ENCODE measurements at places on chromosomes 2 and 18.
A peak's percentile ranks its signal among the peaks of the same experiment; 100 is the strongest.

DNA sequence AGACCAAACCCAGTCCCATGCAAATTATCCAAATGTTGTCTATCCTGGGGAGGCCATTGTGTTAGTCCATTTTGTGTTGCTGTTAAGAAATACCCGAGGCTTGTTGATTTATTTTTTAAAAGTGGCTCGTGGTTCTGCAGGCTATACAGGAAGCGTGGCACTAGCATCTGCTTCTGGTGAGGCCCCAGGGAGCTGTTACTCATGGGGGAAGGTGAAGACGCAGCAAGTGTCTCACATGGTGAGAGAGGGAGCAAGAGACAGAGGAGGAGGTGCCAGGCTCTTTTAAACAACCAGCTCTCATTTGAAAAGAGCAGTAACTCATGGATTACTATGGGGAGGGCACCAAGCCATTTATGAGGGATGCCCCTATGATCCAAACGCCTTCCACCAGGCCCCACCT is 80.3 kb upstream of the ARL4C start:
- DNase-seq: no peak

DNA sequence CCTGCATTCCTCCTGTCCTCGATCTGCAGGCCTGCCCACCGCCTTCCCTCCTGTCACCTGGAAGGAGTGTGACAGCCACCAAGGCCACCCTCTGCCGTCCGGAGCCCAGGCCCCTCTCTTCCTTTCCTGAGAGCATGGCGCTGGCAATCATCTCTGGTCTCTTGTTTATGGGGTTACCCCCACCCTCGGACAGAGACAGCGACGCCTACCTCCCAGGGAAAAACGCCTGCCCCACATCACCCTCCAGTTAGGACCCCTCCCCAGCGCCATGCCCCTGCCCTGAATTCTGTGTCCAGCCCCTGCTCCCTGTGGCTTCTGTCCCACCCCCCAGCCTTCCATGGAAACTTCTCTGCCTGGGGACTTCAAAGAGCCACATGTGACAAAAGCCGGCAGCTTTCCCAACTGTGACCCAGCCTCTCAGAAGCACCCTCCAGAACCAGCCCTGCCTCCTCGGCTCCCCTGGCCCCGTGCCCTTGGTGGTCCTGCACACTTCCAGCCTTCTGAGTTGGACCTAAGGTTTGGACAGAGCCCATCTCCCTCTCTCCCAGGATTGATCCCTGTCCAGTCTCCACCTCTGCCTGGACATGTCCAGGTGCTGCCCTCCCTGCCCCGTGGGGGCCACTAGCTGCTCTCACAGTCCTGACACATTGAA is 145.0 kb upstream of the HDAC4 start:
- peak; percentile 63 for DNase-seq

GRCh38 chr2:143087033-143087432 is 42.2 kb upstream of the ARHGAP15 start:
- no peak for DNase-seq

DNA sequence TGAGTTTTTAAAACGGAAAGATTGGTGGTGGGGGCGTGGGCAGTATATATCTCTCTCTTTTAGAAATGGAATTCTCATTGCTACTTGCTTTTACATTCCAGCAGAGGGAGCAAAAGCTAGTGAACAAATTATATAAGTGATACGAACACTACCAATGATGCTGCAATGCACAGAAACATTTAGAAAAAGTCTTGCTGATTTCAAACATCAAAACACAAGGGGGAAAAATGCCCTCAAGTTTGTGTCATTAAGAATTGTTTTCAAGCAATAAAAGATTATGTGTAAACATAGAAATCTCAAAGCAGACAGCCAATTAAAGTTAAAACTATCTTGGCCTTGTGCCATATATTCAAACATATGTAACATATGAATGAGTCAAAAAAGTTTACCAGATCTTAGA is 296.3 kb upstream of the KCNJ3 start:
- no peak for DNase-seq

GRCh38 chr18:70337139-70337972 is 48.5 kb downstream of the SOCS6 start:
- DNase-seq: no peak

DNA sequence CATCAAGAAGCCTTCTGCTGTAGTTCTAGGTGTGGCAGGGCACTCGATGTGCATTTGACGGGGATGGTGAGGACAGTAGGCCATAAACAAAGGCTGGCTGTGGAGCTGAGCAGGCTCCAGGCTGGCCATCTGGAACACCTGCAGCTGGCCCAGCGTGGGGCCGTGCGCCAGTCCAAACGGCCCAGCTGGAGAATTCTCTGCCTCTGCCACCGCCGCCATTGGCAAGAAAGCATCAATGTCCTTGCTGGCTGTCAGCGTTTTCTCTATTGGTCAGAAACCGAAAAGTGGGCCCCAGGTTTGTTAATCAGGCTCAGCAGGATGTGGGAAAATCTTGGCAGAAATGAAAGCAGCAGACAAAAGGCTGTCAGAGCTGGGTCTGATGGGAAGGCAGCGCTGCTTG is 24.0 kb upstream of the CTIF start:
- no peak for DNase-seq

GRCh38 chr2:202052235-202052634 is 18.6 kb downstream of the FZD7 start:
- no peak for DNase-seq

- DNase-seq: no peak
Observed at GRCh38 chr2:8693157-8693821, 11.4 kb downstream of the ID2 start.

- DNase-seq: peak; percentile 88
Observed at GRCh38 chr2:42792087-42792582, 248 bp downstream of the HAAO start.

- DNase-seq: no peak
Observed at GRCh38 chr18:79962311-79962710, 2.1 kb upstream of the HSBP1L1 start.

DNA sequence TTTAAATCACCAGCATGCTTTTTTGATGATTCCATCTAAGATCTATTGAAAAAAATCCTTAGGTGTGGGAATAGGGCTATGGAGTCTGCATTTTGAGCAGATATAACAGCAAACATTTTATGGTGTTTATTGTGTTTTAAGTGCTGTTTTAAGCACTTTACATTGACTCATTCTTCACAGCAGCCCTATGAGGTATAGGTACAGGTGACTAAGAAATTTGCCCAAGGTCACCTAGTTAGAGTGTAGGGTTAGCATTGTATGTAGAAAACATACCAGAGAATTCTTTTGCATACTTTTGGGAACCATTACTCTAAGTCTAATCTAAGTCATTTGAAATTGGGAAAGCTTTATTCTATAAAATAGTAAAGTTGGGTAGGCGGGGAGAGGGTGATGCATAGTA is 31.3 kb downstream of the PPM1B start:
- no peak for DNase-seq

- DNase-seq: no peak
Observed at GRCh38 chr2:148552675-148553331, 91.7 kb upstream of the EPC2 start.

DNA sequence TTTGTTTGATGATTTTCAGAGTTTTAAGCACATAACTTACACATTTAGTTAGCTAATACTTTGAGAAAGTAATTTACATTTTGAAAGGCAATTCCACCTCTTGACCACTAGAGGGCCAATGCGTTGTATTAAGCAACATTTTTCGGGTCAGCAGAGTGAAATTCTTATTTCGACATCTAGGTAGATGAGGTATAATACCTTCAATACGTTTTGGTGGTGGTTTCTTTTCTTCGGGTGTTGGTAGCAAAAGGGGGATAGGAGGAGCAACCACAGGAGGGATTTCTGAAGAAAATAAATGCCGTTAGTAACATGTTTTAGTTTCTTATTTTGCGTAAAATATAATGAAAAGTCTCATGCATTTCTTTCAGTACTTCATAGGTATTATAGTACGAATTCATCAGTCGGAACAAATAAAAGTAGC is 106.3 kb downstream of the TTN start:
- no peak for DNase-seq

GRCh38 chr18:26436176-26437051 is 111.9 kb downstream of the KCTD1 start:
- DNase-seq: no peak

DNA sequence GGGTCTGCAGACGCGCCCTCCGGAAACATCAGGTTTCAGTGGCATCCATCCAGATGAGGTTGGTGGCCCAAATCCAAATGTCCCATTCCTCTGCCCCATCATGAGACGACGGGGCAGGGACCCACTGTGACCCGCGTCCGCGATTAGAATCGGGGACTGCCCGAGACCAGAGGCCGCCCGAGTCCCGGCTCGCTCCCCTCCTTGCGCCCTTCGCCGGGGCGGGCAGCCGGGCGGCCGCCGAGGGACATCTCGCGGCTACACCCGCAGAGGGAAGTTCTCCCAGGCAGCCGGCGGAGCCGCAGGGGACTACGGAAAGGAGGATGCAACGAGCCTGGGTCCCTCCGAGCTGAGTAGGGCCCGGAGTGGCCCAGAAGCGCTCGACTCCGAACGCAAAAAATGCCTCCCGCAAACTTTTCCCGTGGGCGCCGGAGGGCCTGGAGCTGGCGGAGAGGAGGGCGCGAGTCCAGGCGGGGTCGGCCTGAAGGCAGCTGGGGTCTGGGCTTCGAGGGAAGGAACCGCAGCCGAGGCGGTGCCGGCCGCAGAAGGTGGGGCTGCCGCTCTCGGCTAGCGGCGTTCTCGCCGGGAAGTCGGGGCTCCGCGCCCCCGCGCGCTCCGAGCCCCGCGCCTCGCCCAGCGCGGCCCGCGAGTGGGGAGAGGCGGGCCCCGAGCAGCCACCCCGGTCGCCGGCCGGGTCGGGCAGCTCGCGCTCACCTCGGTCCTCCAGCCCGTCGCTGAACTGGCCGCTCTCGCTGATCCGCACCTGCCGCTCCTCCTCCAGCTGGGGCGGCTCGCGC is 580 bp downstream of the TMEM163 start:
- no peak for DNase-seq

- DNase-seq: no peak
Observed at GRCh38 chr2:175599966-175600831, 401.9 kb downstream of the LNPK start.

- no peak for DNase-seq
Observed at GRCh38 chr2:67938053-67938452, 124.8 kb downstream of the C1D start.

DNA sequence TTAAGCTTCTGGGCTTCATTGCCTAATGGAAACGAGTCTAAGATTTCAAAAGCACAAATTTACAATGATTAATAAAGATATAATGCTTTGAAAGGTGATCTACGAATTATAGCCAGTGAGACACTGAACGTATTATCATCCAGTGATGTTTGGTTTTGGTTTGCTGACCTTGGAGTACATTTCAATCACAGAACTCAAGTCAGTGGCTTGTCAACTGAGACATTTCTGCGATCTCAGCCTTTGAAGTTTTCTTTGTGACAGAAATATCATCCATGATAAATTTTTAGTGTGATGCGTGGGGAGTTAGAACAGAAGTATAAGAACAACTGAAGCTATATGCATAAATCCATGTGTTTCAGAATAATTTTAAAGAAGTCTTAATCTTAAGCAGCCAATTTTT is 263.8 kb downstream of the TCF4 start:
- DNase-seq: no peak

DNA sequence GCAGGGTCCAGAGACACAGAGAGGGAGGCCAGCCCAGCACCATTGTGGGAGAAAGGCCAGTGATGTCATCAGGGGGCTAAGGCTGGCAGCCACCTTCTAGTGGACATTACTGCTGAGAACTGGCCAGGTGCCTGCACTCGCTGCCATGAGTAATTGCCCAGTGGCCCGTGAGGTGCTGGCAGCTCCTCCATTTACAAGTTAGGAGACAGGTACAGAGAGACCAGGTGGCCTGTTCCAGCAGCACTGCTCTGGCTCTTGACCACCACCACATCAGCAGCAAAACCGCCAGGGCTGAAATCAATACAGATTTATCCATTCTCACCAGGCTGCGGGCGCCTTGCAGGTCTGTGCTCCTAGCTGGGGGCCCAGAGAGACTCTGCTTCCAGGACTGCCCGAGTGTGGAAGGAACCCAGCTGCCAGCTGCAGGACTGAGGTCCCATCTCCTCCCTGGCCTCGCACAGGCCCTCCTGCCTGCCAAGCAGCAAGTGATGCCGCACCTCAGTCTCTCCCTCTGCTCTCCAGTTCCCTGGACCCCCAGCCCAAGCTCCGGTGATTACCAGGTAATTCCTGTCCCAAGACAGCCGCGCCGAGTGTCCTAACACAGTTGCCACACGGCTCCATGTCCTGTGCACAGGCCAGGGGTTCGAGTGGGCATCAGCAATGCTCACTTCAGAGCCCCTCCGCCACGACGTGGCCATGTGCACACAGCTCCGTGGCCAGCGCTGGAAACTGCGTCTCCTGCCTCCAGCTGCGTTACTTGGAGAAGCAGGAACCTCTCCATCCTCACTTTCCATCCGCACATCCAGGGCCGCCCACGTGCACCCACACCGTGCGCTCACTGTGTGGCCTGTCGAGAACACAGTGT is 101.0 kb upstream of the CTDP1 start:
- DNase-seq: no peak

GRCh38 chr18:34281722-34282121 is 57.0 kb upstream of the NOL4 start:
- DNase-seq: no peak

DNA sequence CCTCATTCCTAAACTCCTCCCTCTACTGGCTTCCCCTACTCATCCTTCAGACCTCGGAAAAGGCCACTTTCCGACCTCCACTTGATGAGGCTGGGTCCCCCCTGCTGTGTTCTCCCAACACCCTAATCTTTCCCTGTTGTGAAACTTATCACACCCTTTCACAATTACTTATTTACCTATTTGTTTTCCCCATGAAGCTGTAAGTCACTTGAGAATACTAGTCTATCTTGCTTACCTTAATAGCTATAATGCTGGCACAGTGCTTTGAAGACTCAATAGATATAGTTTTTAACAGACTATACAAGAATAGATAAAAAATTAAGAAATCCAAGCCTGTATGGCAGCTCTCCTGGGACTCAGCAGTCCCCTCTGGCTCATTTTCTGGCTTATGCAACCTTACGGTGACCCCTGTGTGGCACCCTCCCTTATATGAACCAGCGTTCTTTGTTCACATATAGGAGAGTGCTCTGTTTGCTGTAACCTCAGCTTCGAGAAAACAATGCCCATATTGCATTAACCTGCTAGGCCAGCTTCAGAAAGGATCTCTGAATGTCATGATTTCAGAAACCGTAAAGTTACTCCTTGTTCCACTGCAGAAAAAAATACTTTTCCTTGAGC is 220.4 kb upstream of the PKDCC start:
- DNase-seq: no peak

DNA sequence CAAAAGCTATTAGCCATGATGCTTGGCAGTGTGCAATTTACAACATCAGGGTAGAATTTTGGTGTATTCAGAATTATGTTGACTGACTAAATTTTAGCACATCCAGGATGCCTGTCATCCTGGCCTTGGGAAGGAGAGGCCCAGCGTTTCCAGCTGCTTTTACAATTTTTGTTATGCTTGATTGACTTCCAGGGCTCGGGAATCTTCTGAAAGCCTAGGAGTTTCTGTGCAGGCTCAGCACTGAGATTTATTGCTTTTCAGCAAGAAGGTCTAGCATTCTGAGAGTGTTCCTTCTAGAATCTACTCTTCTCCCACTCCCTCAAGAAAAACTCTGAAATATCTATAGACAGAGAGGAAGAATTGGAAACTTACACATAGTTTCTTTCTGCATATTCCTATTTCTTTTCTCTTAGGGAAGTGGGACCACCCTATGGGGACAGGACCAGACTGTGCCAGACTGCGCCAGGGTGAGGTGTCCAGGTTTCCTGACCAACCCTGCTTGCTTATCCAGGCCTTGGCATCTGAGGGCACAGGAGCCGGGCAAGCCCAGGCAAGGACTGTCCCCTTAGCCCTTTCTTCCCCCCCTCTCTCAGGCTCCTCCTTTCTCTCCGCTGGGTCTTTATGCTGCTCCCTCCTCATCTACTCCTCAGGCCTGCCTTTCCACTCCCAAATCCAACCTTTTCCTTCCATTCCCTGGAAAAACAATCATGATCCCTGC is 26.9 kb downstream of the MAIP1 start:
- DNase-seq: no peak

Measured in Right ventricle myocardium inferior (tissue), 1 donor.